ENCODE measurements at places on chromosomes 6 and 20.

DNA sequence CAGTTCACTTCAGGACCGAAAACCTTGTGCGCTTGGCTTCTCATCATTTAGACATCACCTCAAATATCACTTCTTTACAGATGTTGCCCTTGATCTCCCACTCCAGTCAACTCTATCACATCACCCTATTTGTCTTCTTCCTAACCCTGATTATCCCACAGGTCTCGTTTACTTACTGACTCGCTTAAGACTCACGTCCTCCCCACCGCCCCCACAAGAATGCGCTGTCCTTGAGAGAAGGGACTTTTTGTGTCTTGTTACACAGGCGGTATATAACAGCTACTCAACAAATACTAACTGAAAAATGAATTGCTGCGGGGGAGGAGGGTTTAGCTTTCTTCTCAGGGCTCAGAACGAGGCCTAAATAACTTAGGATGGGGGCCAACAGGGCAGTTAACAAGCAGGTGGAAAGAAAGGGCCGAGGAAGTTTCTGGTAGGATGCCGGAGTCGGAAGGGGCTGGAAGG, 527 bp downstream of the TOMM34 start:
- DNase-seq = peak; percentile 80

- no peak for DNase-seq
Measured at GRCh38 chr6:148263010-148263409, 79.6 kb upstream of the SASH1 start.

- DNase-seq = peak; percentile 52
Measured at GRCh38 chr6:89079511-89080234, 878 bp upstream of the PNRC1 start.

- DNase-seq = no peak
Measured at GRCh38 chr6:98838032-98838431, 3.7 kb downstream of the POU3F2 start.

DNA sequence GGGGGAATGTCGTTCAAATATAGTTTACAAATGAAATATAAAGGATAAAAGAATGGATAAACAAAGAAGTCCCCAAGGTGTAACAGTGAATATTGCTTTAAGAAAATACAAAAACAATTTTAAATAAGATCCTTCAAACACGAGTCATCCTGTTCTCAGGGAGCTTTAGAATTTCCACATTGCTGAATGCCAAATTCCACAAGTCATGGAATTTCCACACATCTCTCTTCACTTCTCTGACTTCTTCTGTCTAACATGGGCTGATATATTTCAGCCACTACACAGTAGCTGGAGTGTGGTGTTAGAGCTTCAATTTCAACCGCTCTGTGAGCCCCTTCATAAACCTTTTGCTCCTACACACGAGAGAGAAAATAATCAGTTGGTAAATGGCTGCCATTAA, 28.0 kb downstream of the IL22RA2 start:
- no peak for DNase-seq

All from activated CD4-positive, alpha-beta T cell treated with anti-CD3 and anti-CD28 coated beads, Interleukin-2, amount 50 U/mL, for 48 hours (primary cell).